ENCODE measurements at places on chromosomes 4 and X.

- DNase-seq = no peak
Measured at GRCh38 chrX:129586446-129586845, 46.4 kb downstream of the OCRL start.

GRCh38 chr4:144667500-144667899 lies 21.5 kb downstream of the HHIP start:
- no peak for DNase-seq

DNA sequence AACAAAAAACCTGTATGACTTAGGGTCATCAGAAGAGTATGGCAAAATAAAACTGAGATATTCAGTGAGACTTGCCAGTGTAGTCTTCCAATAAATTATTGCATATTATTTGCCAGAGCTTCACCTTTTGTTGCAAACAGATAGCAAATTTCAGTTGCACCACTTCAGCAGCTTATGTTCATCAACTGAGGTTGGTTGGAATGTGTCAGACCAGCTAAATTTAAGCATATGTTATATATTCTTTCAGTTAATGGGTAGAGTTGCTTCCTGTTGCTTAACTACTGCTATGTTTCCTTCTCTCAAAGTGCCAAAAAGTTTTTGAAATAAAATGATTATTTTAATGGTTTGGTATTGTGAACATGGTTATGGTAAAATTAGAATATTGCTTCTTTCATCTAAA lies 61.5 kb downstream of the GALNT7 start:
- no peak for DNase-seq

DNA sequence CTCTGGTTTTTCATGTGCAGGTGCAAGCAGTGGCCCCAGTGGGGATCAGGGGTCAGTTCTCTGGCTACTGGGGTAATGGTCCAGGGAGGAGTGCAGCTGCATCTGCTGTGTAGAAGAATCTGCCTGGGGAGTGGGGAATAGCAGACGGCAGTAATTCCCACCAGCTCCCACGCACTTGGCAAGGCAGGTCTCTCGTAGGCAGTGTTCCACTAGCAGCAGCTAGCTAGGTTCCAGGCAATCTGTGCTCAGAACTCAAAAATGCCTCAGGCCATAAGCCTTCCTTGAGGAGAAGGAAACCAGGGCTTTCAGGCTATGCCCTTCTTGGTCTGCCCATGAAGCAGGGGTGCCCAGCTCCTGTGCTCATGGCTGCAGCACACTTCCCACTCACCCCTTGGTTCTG lies 38.8 kb downstream of the DCLK2 start:
- no peak for DNase-seq

DNA sequence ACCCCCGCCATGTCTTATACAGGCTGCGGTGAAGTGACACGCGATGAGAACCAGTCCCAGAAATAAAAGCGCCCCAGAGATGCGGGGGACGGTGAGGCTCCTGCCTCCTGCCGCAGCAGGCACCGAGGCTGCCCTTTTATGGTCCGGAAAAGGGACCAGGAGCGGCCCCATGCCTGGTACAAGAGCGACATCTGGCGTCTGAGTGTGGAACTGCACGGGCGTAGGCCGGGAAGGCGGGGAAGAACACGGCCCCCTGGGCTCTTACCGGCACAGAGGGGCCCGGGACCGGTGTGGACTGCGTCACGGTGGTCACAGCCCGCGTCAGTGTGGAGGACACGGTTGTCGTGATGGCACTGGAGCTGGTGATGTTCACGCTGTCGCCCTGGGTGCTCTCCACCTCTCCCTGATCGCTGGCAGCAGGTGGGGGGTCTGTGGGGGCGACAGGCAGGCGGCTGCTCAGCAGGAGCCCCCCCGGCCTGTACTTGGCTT lies 8.9 kb upstream of the RENBP start:
- DNase-seq = peak; percentile 64

GRCh38 chr4:12975511-12975910 lies 508.6 kb downstream of the RAB28 start:
- no peak for DNase-seq

- no peak for DNase-seq
Measured at GRCh38 chr4:139691-140090, 15.4 kb downstream of the ZNF718 start.

DNA sequence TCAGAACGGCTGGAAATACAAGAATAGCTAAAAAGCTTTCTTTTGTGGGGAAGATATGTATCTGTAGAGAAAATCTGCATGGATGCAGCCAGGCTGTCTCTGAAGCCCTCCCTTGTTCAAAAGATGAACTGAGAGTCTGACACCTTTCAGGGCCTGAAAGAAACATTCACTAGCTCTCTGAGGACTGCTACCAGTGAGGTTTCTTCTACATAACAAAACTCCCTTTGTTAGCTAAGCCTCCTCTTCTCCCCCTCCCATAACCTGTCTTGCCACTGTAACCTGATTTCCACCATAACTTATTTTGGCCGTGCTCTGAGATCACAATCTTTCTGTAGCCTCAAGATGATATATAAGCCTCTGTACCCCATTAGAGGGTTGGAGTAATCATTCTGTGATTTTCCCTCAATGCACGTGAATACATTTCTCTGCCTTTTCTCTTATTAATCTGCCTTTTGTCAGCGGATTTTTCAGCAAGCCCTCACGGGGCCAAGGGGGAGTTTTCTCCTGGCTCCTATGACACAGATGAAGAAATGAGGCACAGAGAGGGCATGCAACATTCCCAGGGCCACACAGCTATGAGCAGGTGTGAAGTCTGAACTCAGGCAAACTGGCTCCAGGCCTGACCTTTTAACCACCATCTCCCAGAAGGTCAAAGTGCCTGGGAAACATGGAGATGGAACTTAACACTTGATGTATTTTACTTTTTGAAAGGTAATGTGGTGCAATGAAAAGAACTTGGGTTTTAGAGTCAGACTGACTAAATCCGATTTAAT lies 161.6 kb upstream of the PRDX4 start:
- no peak for DNase-seq

- no peak for DNase-seq
Measured at GRCh38 chrX:154481911-154482601, 3.0 kb upstream of the LAGE3 start.

GRCh38 chr4:143355540-143356217 lies 19.0 kb downstream of the GAB1 start:
- DNase-seq = no peak

DNA sequence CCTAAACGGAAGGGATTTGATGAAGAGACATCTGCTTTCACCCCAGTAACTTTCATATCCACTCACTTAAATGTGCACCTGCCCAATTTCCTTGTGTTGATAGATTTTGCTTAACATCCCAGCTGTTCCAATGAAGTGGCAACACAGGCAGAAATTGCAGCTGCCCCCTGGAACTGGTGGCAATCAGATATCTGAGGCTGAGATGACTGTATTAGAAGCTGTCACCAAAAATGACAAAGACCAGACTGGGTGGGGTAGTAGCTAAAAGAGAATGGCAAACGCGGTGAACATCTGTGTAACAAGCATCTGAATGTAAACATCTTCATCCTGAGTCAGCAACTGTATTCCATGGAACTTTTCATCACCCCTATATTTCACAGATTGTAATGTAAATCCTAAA lies 17.1 kb downstream of the GABRA2 start:
- no peak for DNase-seq

DNA sequence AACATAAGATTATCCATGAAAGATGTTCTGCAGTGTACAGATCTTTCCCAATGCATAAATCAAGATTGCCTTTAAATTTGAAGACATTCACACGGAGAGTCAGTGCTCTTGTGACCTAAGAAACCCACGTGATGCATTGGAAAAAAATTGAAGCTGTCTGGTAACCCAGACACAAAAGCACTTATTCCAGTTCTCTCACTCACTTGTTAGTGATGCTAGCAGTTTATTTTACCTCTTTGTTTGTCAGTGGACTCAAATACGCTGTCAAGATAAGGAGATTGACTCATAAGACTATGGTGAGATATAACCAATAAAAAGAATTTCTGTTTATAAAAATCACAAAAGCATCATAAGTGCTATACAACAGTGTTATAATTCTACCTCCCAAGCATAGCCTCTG lies 245.8 kb upstream of the SMIM31 start:
- DNase-seq = no peak

DNA sequence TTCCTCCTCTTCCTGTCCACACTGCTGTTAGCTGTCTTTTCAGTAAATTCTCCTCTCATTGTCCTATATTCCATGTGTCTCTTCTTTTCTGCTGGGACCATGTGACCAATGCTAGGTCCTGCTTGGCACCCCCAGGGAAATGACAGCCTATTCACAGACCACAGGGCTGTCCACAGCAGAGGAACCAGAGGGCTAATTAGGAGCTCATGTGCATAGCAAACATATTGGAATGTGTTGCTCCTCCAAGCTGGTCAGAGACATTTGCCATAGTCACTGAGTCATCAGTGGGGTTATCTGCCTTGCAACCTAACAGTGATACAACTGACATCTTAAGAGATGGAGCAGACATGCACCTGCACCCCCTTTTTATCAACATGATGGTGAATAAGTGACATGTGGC lies 67.9 kb upstream of the PUDP start:
- DNase-seq = peak; percentile 26

DNA sequence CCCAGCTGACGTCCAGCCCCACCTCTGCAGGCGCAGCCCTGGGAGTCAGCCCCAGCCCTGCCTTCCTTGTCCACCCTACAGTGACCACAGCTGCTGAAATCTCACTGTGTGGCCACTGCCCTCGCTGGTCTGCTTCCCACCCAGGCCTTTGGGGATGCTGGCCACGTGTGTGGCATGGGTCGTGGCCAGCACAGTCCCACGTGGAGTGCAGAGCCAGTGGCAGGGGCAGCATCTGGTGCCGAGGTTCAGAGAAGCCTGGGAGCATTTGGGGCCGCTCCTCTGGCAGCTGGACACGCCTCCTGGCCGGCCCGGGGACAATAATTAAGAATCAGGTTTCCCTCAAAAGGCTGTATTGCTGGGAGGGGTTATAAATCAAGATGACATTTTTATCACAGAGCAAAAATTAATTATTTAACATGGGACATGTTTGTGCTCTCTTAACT lies 92.1 kb downstream of the HMX1 start:
- DNase-seq = no peak

DNA sequence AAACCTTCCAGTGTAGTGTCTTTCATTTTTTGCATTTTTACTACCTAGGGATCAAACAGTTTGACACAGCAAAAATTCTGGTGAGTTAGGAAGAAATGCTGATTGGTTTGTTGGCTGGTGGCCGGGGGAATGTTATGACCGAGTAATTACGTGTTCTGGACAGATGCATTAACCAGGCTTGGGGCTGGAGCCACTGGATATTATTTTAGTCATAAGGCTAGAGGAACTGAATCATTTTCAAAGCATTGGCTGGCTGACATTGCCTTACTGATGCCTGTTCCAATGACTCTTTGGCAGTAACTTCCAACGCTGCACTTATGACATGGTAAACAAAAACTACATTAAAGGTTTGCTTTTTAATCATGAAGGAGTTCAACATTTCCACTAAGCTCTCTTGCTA lies 84.6 kb downstream of the FBXO8 start:
- DNase-seq = peak; percentile 82

GRCh38 chr4:165537028-165537648 lies 158.3 kb downstream of the CPE start:
- DNase-seq = peak; percentile 43

DNA sequence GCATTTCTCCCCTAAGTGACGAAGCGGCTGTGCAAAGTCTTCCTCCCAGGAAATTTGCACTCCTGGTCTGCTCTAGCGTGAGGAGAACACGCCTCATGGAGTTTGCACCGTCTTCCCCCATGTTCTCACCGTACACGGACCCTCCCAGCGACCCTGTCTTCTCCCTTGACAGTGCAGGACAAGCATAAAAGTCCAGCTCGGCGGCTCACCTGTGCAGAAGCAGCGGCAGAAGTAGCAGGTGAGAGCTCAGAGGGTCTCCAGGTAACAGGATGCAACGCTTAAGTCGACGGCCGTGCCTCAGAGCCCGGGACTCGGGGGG lies 314 bp downstream of the P2RY8 start:
- DNase-seq = no peak

DNA sequence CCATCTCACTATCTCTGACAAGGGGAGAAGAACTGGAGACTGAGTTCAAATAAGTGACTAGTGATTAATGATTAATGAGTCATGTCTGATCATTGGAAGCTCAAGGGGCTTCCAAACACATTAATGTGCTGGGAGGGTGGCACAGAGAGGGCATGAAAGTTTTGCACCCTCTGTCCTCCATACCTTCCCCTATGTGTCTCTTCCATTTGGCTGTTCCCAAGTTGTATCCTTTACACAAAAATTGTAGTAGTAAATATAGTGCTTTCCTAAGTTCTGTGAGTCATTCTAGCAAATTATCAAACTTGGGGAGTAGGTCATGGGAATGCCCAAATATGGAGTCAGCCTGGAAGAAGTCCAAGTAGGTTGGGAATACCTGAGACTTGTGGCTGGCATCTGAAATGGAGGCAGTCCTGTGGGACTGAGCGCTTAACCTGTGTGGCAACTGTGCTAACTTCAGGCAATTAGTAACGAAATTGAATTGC lies 4.1 kb upstream of the FAM200B start:
- DNase-seq = peak; percentile 51

GRCh38 chr4:7298619-7299009 lies 106.3 kb downstream of the SORCS2 start:
- no peak for DNase-seq

DNA sequence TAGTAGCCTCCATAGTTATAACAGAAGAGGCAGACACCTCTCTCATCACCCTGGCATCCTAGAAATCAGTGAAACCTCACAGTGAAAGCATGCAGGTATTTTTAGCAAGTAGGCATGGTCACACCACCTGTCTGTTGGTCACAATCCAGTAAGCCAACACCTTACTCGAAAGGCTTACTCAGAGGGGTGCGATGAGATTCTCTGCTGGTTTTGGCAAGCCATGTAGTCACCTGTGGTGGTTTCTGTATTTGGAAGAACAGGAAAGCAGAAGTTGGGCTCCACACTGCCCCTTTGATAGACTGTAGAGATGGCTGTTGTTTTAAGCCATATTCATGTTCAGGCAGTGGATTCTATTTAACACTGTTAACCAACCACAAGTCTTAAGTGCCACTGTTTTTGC lies 134.7 kb downstream of the DCLK2 start:
- DNase-seq = no peak

DNA sequence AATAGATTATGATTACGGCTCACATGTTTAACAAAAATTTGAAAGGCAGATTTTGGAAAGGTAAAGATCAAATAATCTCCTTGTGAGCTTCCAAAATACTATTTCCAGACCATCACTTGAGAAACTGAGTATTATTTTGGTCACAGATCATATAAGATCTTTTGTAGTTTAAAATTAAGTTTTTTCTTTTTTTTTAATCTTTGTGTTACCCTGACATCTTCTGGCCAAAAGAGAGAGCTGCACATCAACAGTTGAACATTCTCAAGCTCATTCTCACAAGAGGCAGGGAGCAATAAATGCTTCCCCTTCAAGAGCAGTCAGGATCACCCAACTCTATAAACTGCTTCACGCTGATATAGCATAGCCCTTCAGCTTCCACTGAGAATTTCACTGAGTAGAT lies 15.9 kb downstream of the TMEM192 start:
- DNase-seq = peak; percentile 24

DNA sequence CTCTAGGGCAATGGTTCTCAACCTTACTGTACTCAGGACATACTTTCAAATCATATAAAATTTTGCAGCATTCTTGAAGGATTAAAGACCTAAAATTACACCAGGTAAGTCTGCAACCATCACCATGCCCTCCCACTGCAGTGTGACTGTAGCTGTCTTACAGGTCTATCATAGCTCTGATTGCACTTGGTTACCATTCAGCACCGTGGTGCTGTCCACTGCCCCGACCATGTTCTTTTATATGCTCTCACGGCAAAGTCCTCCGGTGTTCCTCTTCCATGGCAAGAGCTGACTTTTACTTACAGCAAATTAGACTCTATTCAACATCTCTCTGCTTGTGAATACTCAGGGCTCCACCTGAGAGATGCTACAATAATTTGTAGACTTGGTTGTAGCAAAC lies 11.5 kb downstream of the CRMP1 start:
- DNase-seq = no peak

All from fibroblast of skin of right quadriceps (primary cell).